WTC11 (cell line): ENCODE measurements at places on chromosomes 1 and 21. TPM values are rescaled to one million over a fixed set of nuclear protein-coding genes. Genes with fewer than 3 reads are reported as not detected.

The LCE2A gene
- total RNA-seq = not detected in 3 replicates

The ARHGAP29 gene
- 3.5 to 6.6 TPM (median 4.4 TPM) in 3 replicates for total RNA-seq

The EFCAB14 gene
- total RNA-seq = 38.4 to 46.2 TPM (median 39.1 TPM) in 3 replicates

The FMO4 gene
- total RNA-seq = 1.8 to 3.8 TPM (median 3.6 TPM) in 3 replicates

The FNDC10 gene
- 30.4 to 37.5 TPM (median 34.9 TPM) in 3 replicates for total RNA-seq

The CYP4A22 gene
- not detected in 3 replicates for total RNA-seq

The FAAH gene
- total RNA-seq = 26.4 to 38.6 TPM (median 28.1 TPM) in 3 replicates

The ADARB1 gene
- total RNA-seq = 12.8 to 15.1 TPM (median 14.6 TPM) in 3 replicates

The ENTREP3 gene
- 65.3 to 67.8 TPM (median 66.6 TPM) in 3 replicates for total RNA-seq

The RIMS3 gene
- total RNA-seq = 19.8 to 19.9 TPM (median 19.8 TPM) in 3 replicates

The OPN3 gene
- total RNA-seq = 14.4 to 17.2 TPM (median 15.2 TPM) in 3 replicates

The SH3D21 gene
- total RNA-seq = 22.1 to 29.3 TPM (median 26.9 TPM) in 3 replicates

The CNR2 gene
- not detected in 3 replicates for total RNA-seq

The PDE4B gene
- total RNA-seq = 4.4 to 8.0 TPM (median 4.5 TPM) in 3 replicates

The SPTA1 gene
- 0.02 to 0.11 TPM (median 0.09 TPM) in 3 replicates for total RNA-seq

The LIN28A gene
- 1,150 to 1,251 TPM (median 1,185 TPM) in 3 replicates for total RNA-seq
